Aorta (tissue), 5 donors: ENCODE measurements at places on chromosomes 3 and 15. TPM values are rescaled to one million over a fixed set of nuclear protein-coding genes. Genes with fewer than 3 reads are reported as not detected.

DNA sequence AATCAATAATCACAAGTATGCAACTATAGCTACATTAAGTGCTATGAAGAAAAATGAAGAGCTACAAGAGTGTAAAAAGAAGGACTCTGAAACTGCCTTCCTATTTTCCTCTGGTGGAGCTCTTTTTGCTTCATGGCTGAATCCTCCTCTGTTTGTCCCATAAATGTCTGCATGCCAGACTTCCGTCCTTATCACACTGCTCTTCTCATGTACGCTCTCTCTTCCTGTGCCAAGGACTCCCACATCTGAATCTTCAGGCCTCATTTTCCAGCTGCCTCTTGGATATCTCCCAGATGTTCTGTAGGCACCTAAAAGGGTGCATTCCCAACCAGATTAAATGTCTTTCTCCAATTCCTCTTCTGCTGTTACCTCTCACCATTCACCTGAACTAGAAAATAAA, 123.7 kb downstream of the MECOM start:
- no peak overlapping the region for H3K4me3 ChIP-seq
- H3K27ac ChIP-seq = no peak overlapping the region

- H3K4me3 ChIP-seq = no peak overlapping the region
- H3K27ac ChIP-seq = no peak overlapping the region
- H3K4me1 ChIP-seq = no peaks in the 10 kb centered on the region
- H3K36me3 ChIP-seq = no peaks in the 10 kb centered on the region
These were observed 371.4 kb downstream of the SV2B start for GRCh38 chr15:91471468-91471867.

DNA sequence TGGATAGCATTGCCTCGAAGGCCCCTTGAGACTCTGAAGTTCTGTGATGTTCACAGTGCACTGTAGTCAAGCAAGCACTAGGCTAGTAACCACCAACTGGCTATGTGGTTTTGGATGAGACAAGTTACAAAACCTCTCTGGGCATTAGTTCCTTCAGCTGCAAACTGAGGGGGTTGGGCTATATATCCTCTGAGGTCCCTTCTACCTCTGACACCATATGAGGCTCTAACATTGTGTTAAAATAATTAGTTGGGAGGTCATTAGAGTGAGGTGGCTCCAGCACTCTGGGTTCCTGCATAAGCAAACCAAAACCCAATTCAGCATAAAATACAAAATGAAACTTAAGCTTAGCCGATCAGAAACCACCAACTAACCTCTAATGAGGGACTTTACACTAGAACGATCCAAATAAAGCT, 209.5 kb upstream of the LRRN1 start:
- no peak for DNase-seq
- no peaks in the 10 kb centered on the region for H3K4me1 ChIP-seq
- no peak overlapping the region for H3K27ac ChIP-seq
- H3K36me3 ChIP-seq = no peaks in the 10 kb centered on the region

- H3K27me3 ChIP-seq = no peaks in the 10 kb centered on the region
- DNase-seq = no peak
- H3K36me3 ChIP-seq = no peaks in the 10 kb centered on the region
- no peak overlapping the region for H3K27ac ChIP-seq
These were observed 139.4 kb downstream of the FHIT start for GRCh38 chr3:61111825-61112224.

DNA sequence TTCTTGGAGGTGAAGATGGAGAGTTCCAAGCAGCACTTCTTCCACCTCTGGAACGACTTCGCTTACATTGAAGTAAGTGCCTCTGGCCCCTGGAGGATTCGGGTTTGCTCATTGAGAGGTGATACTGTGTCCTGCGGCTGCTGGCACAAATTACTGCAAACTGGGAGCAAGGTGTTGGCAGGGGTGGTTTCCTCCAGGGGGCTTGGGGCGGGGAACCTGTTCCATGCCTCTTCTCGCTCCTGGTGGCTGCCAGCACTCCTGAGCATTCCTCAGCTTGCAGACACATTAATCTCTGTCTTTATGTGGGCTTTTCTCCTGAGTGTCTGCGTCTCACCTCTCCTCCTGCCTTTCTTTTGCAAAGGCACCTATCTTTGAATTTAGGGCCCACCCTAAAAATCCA, 47.4 kb downstream of the MESD start:
- H3K27me3 ChIP-seq = no peaks in the 10 kb centered on the region
- no peak for DNase-seq
- no peak overlapping the region for H3K4me3 ChIP-seq
- H3K4me1 ChIP-seq = no peaks in the 10 kb centered on the region
- no peak overlapping the region for H3K27ac ChIP-seq

- no peaks in the 10 kb centered on the region for H3K36me3 ChIP-seq
- peaks cover 10% of the 10 kb centered on the region for H3K4me1 ChIP-seq
- peak overlapping the region; percentile 80 for H3K27ac ChIP-seq
- no peaks in the 10 kb centered on the region for H3K27me3 ChIP-seq
- no peak for DNase-seq
- no peak overlapping the region for H3K4me3 ChIP-seq
These were observed 132.1 kb downstream of the LPP start for GRCh38 chr3:188286087-188286513.

GRCh38 chr3:188854772-188855149, 317.0 kb upstream of the TPRG1 start:
- no peaks in the 10 kb centered on the region for H3K36me3 ChIP-seq
- no peak overlapping the region for H3K4me3 ChIP-seq
- DNase-seq = no peak
- H3K27ac ChIP-seq = no peak overlapping the region

DNA sequence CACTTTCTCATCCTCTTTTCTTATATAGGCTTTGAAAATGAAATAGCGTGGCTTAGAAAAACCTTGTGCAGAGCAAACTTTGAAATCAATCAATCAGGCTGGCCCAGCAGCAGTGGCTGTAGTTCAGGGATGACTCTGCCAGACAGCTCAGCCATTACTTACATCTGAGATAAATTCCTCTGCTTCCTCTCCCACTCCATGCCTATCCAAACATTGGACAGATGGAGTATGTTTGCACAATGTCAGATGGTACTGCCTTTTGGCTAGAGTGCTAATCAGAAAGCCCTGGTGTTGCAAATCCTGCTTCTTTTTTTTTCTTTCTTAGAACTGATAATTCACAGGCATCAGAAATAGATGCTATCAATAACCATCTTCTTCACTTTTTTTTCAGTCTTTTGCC, 1065.1 kb downstream of the AGBL1 start:
- H3K4me1 ChIP-seq = no peaks in the 10 kb centered on the region
- no peaks in the 10 kb centered on the region for H3K36me3 ChIP-seq
- H3K4me3 ChIP-seq = no peak overlapping the region
- no peak overlapping the region for H3K27ac ChIP-seq

- H3K4me1 ChIP-seq = no peaks in the 10 kb centered on the region
- no peak overlapping the region for H3K4me3 ChIP-seq
- H3K27me3 ChIP-seq = no peaks in the 10 kb centered on the region
- H3K36me3 ChIP-seq = no peaks in the 10 kb centered on the region
- H3K27ac ChIP-seq = no peak overlapping the region
These were observed 44.4 kb downstream of the SPSB4 start for GRCh38 chr3:141095546-141095937.

- DNase-seq = no peak
- no peaks in the 10 kb centered on the region for H3K4me1 ChIP-seq
- no peaks in the 10 kb centered on the region for H3K27me3 ChIP-seq
- no peak overlapping the region for H3K4me3 ChIP-seq
- H3K27ac ChIP-seq = no peak overlapping the region
- no peaks in the 10 kb centered on the region for H3K36me3 ChIP-seq
These were observed 18.8 kb upstream of the RPLP1 start for GRCh38 chr15:69433831-69434230.

The HESX1 gene
- total RNA-seq = 0.36 TPM

The EXD1 gene
- total RNA-seq = not detected

The ILDR1 gene
- total RNA-seq = not detected

The PSTPIP1 gene
- 14.1 TPM for total RNA-seq
